ENCODE measurements at places on chromosomes 13 and 19.

DNA sequence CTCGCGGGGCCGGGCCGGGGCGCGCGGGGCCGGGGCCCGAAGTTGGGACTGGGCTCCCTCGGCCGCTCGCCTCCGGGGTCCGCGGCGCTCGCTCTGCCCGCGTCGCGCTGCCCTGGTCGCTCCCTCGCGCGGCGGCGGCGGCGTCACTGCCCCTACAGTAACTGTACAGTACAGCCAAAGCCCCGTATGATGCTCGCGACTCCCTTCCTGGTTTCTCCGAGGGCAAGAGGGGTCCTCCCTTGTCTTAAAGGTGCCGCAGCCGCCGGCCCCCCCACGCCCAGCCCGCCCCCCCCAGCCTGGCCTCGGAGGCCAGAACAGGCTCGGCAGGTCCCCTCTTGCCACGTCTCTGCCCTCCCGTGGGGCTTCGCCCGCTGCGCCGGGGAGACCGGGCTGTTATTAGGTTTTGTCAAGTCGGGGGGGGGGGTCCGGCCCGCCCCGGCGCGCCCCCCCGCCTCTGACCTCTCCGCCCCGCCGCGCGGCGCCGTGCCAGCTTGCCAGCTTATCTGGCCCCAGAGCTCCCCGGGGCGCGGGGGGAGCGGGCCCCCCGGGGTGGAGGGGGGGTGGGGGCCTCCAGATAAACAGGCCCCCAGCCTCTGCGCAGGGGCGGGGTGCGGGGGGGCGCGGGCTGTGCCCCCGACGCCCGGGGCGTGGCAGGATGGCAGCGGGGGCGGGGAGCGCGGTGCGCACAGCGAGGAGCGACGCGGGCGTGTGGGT is at the start of gene ZBTB7A:
Gene ZBTB7A, minus strand, starts transcription at position 218 of the 714 bp plus-strand sequence. CDS start 11,667 bp downstream, outside the sequence.
- DNase-seq, result peak; percentile 72

GRCh38 chr13:100175078-100175802 is 86.3 kb downstream of the PCCA start:
- no peak for DNase-seq

DNA sequence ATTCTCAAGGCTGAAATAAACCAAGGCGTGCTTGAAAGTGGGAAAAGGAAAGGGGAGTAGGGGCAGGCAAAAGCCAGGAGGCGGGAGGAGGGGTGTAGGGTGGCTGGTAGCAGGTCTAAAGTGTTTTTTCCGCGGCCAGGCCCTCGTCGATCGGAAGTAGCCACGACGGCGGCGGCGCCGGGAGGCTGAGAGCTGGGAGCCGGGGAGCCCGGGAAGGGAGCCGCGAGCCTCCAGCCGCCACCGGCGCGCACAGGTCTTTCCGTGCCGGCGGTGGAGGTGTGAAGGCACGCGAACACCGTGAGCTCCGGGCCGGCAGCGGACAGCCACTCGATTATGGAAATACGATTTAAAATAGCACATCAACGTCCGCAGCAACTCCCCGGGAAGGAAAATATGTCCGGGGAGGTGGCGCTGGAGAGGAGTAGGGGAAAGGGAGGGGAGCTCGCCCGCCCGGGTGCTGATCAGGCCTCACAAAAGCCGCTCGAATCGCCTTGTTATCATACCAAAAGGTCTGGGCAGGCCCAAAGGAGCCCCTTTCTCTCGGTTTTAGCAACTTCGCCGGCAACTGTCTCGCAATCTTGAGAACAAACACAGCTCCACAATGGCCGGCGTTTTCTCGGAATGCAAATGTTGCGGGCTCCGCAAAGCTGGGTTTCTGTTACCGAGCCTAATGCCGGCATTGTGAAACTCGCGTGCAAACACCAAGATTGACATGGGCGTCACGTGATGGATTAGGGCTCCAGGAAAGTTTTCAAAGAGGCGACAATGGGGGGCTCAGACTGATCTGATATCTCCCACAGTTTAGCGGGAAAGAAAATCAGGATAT is 2.9 kb upstream of the PCDH8 start:
- DNase-seq, result no peak

- DNase-seq, result no peak
These were observed 285.2 kb downstream of the SHISA2 start for GRCh38 chr13:25766576-25766975.

GRCh38 chr13:98787173-98787572 is 34.7 kb upstream of the SLC15A1 start:
- DNase-seq, result no peak

DNA sequence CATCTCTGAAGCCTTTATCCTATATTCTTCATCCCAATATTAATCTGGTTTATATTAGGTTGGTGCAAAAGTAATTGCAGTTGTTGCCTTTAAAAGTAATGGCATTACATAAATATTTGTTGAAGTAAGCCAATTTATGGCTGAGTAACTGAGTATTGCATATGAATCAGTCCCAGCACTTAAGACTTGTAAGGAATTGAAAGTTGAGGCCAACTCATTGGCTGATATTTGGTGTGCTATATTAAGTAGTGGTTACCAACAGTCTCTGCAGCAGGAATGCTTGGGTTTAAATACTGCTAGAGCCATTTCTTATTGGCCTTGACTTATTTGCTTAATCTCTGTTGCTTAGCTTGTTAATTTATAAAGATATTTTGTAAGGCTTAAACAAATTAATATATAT is 460.7 kb downstream of the GPC6 start:
- no peak for DNase-seq

GRCh38 chr13:112981451-112981850 is 12.4 kb downstream of the MCF2L start:
- DNase-seq, result no peak

DNA sequence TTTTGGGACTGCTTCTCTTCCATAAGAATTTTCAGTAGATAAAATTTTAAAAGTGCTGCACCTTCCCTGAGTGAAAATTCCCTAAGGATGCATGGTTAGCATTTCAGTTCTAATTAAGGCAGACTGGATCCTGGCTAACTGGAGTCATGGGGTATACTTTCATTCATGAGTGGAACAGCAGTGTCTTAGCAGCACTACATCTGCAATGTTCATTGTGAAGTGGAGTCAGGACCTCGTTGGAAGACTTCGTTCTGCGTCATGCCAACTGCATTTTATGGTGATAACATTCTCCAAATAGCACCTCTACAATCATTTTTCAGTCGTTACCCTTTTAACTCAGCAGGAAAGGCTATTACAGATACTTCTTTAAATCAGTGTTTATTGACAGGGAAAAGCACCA is 25.5 kb downstream of the PHF11 start:
- no peak for DNase-seq

GRCh38 chr13:44407379-44407778 is 33.8 kb downstream of the SERP2 start:
- DNase-seq, result no peak

DNA sequence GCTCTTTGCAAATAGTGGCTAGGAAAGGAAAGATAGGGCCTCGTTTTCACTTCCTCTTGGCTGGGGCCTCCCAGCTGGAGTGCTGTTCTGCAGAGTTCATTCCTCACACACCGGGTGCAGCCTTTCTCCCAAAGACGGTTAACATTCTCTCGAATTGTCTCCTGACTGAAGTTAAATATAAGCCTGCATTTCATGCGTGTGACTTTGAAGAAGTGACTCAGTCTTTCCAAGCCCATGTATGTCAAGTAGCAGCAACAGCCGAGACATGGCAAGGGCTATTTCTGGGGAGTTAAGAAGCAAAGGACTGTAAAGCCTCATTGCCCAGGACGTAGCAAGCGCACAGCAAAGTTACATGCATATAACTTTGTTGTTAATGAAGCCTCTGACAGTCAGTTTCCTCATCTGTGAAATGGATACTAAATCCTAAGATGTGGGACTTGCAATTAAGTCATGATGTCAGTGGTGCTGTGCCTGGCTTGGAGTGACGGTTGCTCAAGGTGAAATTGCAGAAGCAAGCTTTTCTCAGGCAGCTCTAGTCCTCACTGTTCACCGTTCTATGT is 502.4 kb downstream of the MYO16 start:
- DNase-seq, result no peak

DNA sequence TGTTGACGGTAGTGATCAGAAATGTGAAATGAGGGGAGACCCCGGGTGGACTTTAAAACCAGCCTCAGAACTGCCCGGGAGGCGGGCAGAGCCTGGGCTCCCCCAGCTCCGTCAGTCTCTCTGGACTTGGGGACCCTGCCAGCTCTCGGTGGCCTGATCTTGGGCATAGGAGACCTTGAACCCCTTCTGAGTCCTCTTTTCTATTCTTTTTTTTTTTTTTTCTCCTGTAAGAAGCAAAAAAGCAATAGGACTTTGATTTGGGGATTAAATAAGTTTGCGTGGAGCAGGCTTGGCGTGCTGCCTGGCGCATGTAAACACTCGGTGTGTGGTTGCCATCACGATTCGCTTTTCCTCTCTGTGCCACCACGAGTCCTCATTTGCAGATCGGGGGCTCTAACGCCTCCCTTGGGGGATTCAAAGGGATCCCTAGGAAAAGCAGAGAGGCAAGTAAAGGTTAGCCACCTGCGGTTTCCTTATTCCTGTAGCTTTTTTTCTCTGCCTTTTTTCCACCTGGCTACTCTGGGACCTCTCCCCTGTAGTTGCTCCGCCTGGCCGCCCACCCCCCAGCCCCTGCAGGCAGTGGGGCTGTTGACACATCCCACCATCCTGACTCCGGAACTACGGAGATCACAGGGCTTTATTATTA is 1.3 kb downstream of the SAFB start:
- DNase-seq, result no peak

DNA sequence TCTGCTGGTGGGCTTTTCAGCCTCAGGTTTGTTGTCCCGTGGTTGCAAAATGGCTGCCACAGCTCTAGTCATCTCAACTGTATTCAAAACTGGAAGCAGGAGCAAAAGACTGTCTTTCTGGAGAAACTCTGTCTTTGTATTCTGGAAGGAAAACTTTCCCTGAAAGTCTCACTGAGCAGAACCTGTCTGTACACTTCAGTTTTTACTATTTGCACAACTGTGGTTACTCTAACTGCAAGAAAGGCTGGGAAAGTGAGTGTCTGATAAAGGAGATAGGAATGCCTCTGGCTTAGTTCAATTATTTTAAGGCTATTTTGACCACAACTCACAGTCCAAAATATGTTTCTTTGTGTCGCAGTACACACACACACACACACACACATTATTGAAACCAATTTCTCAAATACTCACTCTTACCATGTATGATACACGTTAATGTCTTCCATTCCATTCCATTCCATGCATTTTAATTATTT is 49.7 kb upstream of the EHD2 start:
- DNase-seq, result no peak

- DNase-seq, result no peak
These were observed 2.1 kb downstream of the ZNF575 start for GRCh38 chr19:43534816-43535761.

DNA sequence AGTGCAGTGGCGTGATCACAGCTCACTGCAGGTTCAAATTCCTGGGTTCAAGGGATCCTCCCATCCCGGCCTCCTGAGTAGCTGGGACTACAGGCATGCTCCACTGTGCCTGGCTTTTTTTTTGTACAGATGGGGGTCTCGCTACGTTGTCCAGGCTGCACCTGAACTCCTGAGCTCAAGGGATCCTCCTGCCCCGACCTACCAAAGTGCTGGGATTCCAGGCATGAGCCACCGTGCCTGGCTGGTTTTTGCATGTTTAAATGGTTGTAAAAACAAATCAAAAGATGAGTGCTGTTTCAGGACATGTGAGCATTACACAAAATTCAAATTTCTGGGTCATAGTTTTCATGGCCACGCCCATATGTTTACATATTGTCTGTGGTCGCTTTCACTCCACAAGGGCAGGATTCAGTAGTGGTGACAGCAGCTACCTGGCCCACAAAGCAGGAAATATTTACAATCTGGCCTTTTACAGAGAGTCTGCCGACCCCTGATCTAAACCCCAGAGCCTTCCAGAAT is 5.3 kb downstream of the MATK start:
- no peak for DNase-seq

DNA sequence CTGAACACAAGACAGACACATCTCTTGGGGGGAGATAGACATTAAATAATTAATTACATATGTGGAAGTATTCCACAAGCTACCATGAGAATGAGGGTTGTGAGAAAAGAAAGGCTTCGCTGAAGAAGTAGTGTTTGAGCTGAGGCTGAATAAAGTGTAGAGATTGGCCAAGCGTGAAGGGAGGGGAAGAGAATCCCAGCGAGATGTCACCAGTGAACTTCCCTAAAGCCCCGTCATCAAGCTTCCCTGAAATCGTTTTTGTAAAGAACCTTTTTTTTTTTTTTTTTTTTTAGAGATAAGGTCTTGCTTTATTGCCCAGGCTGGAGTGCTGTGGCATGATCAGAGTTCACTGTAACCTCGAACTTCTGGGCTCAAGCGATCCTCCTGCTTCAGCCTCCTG is 235.2 kb downstream of the KCNRG start:
- DNase-seq, result no peak

- no peak for DNase-seq
These were observed at the start of gene AP2A1 for GRCh38 chr19:49766930-49767299. TSS of gene AP2A1 (plus strand) at chr19:49767001. CDS start at chr19:49767134, 133 bp downstream.

- no peak for DNase-seq
These were observed 495.6 kb downstream of the SLITRK6 start for GRCh38 chr13:85303630-85304029.

GRCh38 chr19:17078036-17078919 is 2.7 kb downstream of the MYO9B start:
- no peak for DNase-seq

DNA sequence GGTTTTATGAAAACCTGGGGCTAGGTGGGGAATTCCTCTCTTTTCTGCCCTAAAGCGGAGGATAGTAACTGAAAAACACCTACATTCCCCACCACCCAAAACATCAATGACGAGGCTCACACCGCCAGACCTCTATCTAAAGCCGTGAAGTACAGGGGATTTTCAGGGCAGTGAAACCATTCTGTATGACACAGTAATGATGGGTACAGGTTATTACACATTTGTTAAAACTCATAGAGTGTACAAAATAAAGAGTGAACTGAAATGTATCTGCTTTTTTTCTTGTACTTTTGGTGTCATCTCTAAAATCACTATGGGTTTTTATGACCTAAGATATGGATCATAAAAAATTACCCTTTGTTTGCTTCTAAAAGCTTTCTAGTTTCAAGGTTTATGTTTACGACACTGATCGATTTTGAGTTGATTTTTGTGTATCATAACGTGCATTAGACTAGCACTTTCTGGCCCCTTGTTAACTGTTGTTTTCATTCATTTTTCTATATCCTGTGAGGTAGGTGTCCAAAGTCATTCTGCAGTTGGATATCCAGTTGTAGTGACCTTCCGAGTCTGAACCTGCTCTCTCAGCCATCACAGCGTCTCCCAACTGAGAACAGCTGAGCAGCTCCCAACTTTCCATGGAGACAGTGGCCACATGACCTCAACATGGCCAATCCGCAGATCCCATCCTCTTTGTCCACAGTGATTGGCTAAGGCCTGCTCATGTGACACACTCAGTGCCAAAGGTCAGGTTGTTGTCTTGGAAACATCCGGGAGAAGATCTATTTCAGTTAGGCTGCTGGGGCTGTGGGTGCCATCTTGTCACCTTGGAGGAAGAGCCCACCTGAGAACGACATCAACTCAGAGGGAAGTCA is 10.3 kb downstream of the MBD3L2B start:
- no peak for DNase-seq

DNA sequence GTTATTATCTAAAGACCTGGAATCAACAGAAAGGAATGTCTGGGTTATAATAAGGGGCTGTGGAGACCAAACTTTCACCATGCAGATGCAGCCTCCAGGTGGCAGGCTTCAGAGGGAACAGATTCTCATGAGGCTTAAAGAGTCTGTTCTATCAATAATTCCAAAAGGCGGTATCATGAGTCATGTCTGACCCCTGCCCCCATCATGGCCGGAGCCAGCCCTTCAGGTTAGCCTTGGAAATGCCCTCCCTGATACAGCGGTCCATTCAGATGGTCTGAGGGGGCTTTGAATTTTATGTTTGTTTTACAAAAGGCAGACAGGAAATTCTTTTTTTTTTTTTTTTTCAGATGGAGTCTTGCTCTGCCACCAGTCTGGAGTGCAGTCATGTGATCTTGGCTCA is 21.7 kb upstream of the LAMP1 start:
- no peak for DNase-seq
